ENCODE measurements at places on chromosomes 13 and 19.

- peak; percentile 69 for DNase-seq
These were observed 54.5 kb downstream of the TSSK6 start for GRCh38 chr19:19460761-19461265.

DNA sequence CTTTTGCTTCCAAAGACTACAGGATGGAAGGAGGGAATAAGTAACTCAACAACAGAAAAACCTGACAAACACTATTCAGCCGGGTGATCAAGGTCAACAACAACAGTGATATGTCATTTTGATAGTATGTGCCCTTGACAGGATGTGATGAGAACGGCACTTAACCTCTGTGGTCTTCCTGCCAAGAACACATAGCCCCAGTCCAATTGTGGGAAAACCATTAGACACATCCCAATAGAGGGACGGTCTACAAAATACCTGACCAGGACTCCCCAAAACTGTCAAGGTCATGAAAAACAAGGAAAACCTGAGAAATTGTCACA, 43.1 kb upstream of the AMER2 start:
- DNase-seq: no peak

- DNase-seq: no peak
These were observed 63.9 kb upstream of the STARD13 start for GRCh38 chr13:33349288-33349985.

- no peak for DNase-seq
These were observed 4.8 kb downstream of the SYT5 start for GRCh38 chr19:55175117-55175867.

DNA sequence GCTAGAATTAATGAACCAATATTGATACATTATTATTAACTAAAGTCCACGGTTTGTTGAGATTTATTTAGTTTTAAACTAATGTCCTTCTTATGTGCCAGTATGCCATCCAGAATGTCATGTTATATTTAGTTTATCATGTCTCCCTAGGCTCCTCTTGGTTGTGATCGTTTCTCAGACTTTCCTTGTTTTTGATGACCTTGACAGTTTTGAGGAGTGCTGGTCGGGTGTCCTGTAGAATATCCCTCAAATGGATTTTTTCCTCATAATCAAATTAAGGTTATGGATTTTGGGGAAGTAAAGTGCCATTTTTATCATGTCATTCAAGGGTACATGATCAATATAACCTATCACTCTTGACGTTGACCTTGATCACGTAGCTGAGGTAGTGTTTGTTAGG, 6.1 kb upstream of the ZNF45 start:
- DNase-seq: no peak

GRCh38 chr13:51733374-51734298, 70.3 kb downstream of the DHRS12 start:
- DNase-seq: no peak

- DNase-seq: no peak
These were observed 263.5 kb downstream of the GPC5 start for GRCh38 chr13:91661692-91662490.

DNA sequence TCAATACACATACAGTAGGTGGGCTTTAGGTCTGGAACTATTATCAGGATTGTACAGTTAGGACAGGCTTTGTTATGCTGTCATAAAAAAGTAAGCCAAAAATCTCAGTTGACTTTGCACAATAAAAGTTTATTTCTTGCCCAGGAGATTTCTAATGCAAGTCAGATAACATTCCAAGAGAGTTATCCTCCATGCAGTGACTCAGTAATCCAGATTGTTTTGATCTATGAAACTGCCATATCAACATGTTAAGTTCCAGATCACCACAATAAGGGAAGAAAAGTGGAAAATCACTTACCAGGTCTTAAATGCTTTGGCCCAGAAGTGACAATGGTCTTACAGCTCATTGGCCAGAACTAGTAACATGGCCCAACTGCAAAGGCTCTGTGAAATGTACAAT, 636.2 kb upstream of the KLF12 start:
- DNase-seq: no peak

- DNase-seq: no peak
These were observed 25.1 kb upstream of the ZNF850 start for GRCh38 chr19:36797786-36798108.

DNA sequence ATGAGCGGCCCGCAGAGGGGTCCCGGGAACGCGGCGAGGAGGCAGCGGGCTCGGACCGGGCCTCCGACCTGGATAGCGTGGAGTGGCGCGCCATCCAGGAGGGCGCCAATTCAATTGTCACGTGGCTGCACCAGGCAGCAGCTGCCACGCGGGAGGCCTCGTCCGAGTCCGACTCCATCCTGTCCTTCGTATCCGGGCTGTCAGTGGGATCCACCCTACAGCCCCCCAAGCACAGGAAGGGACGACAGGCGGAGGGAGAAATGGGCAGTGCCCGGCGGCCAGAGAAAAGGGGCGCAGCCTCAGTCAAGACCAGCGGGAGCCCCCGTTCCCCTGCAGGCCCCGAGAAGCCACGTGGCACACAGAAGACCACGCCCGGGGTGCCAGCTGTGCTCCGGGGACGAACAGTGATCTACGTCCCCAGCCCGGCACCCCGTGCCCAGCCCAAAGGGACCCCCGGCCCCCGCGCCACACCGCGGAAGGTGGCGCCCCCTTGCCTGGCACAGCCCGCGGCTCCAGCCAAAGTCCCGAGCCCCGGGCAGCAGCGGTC, 10.7 kb downstream of the C19orf25 start:
- DNase-seq: no peak

DNA sequence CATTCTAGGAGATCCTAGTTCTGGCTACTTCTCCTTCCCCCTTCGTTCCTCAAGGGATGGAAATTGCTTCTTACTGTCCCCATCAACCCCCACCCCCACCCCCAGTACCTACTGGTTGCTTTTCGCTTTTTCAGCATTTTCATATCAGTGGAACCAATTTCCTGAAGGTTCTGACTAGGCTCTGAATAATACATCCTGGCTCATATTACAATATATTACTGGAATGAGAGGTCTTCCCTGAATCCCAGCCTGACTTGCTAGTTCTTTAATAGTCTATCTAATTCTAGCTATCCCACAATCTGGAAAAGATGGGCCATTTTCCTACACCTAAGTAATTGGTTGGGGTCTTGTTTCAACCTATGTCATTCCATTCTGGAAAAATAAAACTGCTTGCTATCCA, 207.4 kb downstream of the COG6 start:
- DNase-seq: no peak

DNA sequence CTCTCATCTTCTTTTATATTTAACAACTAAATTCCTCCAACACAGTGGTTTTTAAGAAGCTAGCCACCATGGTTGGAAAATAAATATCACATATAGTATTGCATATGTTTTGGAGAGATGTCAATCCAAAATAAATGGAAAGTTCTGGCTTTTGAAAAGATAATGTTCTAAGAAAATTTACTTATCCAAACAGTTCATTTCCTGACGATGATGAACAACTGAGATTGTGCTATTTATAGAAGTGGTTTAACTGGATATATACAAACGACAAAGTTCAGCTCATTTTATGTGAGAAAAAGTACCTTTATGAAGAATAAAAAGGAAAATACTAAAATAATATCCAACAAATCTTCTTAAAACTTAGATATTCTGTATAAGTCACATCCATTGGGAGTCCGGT, 174.7 kb downstream of the MZT1 start:
- no peak for DNase-seq

DNA sequence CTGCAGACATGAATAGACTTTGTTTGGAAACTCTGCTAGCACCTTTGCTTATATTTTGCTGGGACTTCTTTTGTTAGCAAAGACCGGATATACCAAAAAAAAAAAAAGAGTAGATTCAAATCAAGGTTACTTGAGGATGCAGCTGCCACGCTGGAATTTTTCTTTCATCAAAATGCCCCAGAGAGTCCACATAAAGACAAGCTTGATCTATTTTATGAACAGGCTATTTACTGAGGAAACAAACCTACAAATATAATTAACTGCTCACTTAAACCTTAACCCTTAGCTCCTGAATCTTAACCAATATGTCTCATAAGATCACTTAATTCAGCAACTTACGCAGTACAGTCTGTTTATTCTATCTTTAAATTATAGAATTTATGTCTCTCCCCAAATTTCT, 27.1 kb upstream of the DOCK9 start:
- no peak for DNase-seq

GRCh38 chr19:12217332-12217731, 54.4 kb downstream of the ZNF136 start:
- no peak for DNase-seq

- DNase-seq: no peak
These were observed 24.9 kb downstream of the PCID2 start for GRCh38 chr13:113183450-113184129.

DNA sequence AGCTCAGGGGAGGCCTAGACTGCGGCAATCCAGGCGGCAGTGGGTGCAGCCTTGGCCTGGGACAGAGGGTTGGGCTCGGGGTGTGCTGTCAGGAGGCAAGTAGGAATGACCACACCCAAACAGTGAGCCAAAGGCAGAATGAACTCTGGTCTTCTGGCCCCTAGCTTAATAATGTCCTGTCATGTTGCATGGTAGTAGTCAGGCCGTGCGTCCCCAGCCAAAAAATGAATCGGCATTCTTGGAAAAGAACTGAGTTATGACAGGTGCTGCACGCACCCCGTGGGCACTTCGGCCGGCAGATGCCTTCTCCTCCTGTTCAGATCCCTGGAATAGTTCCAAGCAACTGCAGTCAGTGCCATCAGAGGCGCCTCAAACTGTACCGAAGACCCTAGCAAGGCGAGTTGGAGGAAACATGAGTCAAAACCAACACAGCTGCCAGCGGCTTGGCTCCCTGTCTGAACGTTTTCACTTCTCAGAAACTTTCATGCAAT, 55.9 kb downstream of the ATP7B start:
- no peak for DNase-seq

DNA sequence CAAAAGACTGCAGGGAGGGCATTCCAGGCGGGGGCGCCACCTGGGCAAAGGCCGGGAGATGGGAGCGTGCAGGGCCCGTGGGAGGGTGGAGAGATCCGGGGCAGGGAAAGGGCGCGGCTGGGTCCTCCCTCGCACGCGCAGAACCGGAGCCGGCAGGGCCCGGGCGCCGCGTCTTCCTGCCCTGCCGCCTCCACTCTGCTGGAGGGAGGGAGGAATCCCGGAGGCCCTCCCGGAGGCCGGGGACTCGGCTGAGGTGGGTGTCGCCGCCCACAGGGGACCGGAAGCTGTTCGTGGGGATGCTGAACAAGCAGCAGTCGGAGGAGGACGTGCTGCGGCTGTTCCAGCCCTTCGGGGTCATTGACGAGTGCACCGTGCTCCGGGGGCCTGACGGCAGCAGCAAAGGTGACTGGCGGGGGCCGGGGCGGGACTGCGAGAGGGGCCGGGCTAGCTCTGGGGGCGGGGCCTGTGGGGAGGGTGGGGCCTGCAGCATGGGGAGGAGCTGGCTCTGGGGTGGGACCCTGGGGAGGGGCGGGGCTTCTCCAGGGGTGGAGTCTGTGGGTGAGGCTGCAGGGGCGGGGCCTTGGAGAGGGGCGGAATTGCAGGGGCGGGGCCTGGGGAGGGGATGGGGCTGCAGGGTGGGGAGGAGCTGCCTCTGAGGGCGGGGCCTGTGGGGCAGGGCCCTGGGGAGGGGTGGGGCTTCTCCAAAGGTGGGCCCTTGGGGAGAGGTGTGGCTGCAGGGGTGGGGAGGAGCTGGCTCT, 51.3 kb downstream of the CELF5 start:
- peak; percentile 92 for DNase-seq
